ENCODE measurements at places on chromosomes 2 and 18.

DNA sequence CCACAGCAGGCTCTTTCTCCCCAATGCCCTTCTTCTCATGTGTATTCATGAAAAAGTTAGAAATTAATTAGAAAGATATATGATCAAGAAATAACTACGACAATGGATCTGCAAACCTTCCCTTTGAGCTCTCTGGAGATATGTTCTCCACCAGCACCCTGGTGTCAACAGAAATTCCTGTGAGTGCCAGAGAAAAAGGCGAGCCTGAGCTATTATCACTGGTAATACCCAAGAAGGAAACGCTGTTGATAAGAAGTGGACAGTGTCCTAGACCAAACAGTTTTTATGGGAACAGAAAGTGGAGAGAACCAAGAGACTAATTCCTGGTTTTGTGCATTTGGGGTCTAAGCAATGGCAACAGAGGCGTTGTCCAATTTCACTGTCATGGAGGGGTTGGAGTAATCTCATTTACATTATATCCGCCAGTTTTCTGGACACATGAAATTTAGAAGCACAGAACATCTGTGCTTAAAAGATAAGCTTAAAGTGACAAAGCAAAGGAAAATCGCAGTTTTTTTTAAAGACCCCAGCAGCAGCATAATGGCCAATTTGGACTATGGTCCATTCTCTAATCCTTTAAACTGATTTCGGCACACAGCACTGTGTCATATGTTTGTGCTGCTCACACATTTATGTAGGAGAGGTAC, 47.2 kb upstream of the CDC42EP3 start:
- no peak for DNase-seq

DNA sequence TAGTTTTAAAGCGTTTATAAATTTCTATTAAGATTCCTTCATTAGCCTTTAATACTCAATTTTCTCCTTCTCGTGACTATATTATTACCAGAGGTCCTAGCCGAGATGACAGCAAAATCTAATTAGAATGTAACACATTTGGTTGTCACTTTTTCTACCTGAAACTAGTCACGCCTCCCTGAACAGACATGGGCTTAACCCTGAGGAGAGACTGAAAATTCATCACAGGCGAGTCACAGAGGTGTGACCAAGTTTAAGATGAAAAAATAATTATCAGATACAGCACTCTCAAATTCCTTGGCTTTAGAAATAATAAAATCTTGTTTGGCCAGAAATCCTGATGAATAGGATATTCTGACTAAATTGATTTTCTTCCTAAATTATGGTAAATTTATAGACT, 834.4 kb upstream of the SLC39A10 start:
- no peak for DNase-seq

DNA sequence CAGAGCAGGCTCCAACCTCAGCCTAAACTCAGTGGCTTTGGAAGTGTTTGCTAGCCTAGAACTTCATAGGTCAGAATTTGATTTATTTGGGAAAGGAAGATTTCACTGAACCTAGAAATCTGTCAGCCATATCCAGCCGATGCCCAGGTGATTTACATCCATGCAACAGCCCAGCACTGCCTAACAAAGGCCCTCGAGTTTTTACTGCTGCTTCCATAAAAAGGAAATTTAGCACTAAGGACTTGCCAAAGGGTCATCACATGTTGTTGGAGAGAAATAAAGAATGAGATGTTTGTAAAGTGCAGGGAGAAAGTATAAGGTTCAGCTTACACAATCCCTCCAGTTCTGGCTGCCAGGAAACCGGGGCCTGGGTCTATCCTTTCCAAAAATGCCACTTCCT, 614.2 kb downstream of the BCL11A start:
- no peak for DNase-seq

GRCh38 chr2:127695491-127696472, 5.5 kb upstream of the SFT2D3 start:
- DNase-seq, result peak; percentile 23

DNA sequence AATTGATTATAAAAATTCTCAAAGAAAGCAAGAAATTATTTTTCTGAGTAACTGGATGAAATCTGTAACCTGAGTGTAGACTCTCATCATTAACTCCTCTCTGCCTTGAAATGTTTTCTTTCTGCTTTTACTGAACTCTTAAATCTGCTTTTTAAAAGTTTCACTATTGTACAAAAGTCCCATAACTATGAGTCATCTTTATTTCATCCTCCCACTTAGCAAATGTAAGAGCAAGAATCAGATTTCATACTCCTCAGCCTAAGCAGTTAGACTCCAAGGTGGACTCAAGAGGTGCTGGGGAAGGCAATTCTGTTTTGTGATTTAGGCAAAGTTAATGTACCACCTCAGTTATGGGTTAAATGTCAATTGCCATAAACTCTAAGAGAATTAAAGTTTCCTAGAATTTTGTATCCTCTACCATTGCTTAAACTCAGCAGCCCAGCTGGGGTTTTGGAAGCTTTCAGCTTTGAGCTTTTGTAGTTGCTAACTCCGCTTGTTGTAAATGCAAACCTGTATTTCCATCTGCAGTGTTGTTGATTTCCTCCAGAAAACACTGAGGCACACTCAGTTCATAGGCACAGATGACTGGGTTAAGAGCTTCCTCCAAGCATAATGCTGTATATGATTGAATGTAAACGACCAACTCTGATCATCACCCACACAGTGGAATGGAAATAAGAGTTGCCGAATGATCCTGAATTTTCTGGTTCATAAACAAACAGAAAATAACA, 268.8 kb downstream of the ARHGAP15 start:
- DNase-seq, result no peak

DNA sequence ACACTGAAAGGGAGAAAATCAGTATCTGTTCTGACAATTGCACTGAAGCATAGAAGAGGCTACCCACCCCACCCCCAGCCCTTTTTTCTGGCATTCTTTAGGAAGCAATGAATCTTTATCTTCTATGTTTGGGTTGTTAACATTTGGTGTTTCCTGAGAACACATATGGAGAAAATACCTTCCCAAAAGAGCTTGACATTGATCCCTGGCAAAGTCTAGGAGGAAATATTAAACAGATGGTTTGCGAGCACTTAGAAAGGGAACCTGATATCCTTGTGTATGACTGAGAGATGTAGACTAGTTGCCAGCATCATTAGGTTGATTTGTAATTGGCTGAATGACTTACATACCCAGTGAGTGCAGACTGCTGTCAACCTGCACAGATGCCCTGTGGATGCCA, 42.9 kb downstream of the DOK1 start:
- DNase-seq, result no peak
